ENCODE measurements at places on chromosomes 3 and 15. TPM values are rescaled to one million over a fixed set of nuclear protein-coding genes. Genes with fewer than 3 reads are reported as not detected.

Gene ITPR1
- total RNA-seq = 121 TPM

Gene XCR1
- total RNA-seq = not detected

DNA sequence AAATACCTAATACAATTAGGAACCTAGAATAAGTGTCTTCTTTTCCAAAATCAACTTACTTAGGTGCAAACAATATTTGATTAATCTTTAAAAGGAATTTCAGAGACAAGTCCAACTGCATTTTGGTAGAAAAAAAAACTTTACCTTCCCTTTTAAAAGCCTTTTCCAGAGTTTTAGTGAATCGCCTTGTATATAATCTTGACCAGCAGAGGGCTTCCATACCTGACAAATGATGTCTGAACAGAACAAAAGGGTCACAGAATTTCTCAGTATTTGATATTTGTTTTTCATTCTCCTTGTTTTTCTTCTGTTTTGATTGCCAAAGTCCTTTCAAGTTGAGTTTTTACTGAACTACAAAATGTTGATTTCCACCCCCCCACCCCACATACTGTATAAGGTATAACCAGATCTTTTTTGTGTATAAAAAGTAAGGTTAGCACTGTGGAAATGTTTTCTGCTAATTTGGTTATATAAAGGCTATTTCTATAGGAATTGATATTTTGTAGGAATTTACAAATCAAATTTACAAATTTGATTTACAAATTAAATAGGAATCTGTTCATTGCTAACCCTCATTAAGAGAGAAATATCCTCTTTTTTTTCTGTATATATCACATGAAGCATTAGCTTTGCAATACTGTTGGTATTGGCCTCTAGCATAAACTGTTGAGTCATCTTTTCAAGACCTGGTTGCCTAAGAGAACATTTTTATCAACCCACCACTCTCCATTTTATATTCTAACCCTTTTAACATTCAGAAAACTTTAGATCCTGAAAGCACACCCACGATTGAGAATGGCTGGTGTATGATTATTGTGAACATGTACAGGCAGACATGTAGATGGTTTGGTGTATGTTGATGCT is 464.1 kb upstream of the RARB start:
- no peak for DNase-seq

DNA sequence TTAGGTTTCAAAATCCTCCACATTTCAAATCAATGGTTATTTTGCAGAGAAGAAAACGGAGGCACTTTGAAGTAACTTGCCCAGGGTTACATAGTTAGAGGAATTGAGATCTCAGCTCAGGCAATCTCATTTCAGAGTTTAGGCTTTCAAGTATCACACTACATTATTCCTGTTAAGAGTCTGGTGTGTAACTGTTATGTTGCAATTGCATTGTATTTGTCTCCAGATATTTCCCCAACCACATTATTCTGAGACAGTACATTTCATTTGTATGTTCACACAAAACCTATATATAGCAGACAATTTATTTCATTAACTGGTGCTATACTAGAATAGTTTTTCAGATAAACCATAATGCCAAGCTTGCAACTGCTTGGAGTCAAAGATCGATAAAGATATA is 154.2 kb upstream of the TSPAN3 start:
- DNase-seq = no peak

Gene PLCB2
- 6.0 TPM for total RNA-seq

Gene IQCF5
- not detected for total RNA-seq

All from ovary (tissue), 10 donors.